ENCODE measurements at places on chromosomes 7 and 10. TPM values are rescaled to one million over a fixed set of nuclear protein-coding genes. Genes with fewer than 3 reads are reported as not detected.

- H3K4me3 ChIP-seq, result no peak overlapping the region
- no peaks in the 10 kb centered on the region for H3K4me1 ChIP-seq
- H3K27me3 ChIP-seq, result no peaks in the 10 kb centered on the region
- ATAC-seq, result no peak
- H3K27ac ChIP-seq, result no peak overlapping the region
Measured at GRCh38 chr7:110356438-110356837, 734.5 kb upstream of the LRRN3 start.

DNA sequence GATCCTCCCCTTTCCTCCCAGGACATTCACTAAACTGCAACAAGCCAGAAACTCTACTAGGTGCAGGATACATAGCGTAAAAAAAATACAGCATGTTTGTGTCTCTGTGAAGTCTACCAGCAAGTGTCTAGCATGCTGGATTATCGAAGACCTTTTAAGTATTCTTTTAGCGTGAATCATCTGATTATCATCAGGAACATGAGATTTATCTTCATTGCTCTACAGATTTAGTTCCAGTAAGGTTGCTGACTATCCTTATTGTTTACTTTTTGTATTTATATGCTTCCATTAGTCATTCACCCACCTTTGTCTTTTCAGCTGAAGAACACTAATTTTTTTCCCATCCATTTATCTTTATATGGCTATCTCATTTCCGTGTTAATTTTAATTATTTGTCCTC lies 62.8 kb downstream of the PDZD8 start:
- no peaks in the 10 kb centered on the region for H3K36me3 ChIP-seq
- H3K27me3 ChIP-seq, result no peaks in the 10 kb centered on the region
- H3K4me1 ChIP-seq, result no peaks in the 10 kb centered on the region
- no peak for ATAC-seq
- H3K27ac ChIP-seq, result no peak overlapping the region

DNA sequence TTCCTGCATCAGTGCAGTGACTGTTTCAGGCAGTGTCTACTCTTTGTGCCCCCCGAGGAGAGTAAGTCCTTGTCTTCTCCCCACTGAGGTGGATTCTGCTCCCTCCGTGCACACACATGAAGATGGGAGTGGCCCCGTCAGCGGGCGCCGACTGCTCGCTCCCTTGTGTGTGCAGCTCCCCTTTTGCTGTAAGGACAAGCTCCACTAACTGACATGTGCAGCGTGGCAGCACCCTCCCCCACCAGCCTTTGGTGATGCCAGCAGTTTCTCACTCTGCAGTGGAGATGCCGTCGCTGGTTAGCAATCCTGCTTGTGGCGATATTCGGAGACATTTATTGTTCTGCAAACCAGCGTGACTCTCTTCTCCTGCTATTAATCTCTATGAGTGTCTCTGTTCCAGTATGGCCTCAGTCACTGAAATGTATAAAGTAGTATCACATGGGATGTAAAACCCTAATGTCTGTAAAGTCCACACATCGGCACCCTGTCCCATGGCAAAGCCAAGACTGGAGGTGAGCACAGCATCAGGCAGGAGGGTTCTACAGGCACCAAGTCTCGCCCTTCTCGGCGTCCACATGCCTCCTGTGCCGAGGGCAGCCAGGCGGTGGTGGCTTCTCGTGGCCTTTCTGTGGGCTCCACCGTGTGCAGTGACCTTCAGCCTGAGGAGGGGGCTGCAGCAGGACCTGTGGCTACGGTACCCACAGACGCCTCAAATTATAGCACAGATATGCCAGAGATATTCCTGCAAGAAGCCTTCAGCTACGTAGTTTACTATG lies 202.7 kb downstream of the EBF3 start:
- no peaks in the 10 kb centered on the region for H3K27me3 ChIP-seq
- H3K36me3 ChIP-seq, result peaks cover 44% of the 10 kb centered on the region
- H3K4me1 ChIP-seq, result no peaks in the 10 kb centered on the region
- no peak overlapping the region for H3K27ac ChIP-seq
- H3K4me3 ChIP-seq, result no peak overlapping the region

GRCh38 chr10:88190540-88191235 lies 327.3 kb downstream of the PTEN start:
- H3K27me3 ChIP-seq, result no peaks in the 10 kb centered on the region
- no peaks in the 10 kb centered on the region for H3K36me3 ChIP-seq
- H3K4me1 ChIP-seq, result no peaks in the 10 kb centered on the region
- no peak for ATAC-seq

- H3K36me3 ChIP-seq, result peaks cover 45% of the 10 kb centered on the region
- ATAC-seq, result no peak
- no peak overlapping the region for H3K27ac ChIP-seq
- peaks cover 8% of the 10 kb centered on the region for H3K4me1 ChIP-seq
- no peaks in the 10 kb centered on the region for H3K27me3 ChIP-seq
Measured at GRCh38 chr10:100516847-100517246, 2.8 kb downstream of the SEC31B start.

- H3K27me3 ChIP-seq, result no peaks in the 10 kb centered on the region
- ATAC-seq, result peak; percentile 20
- H3K36me3 ChIP-seq, result no peaks in the 10 kb centered on the region
- peaks cover 17% of the 10 kb centered on the region for H3K4me1 ChIP-seq
- H3K4me3 ChIP-seq, result no peak overlapping the region
Measured at GRCh38 chr10:58755340-58755610, 242.6 kb downstream of the BICC1 start.

GRCh38 chr10:83564889-83565588 lies 574.3 kb upstream of the GHITM start:
- H3K27me3 ChIP-seq, result no peaks in the 10 kb centered on the region
- ATAC-seq, result no peak
- H3K4me1 ChIP-seq, result no peaks in the 10 kb centered on the region
- no peaks in the 10 kb centered on the region for H3K36me3 ChIP-seq

DNA sequence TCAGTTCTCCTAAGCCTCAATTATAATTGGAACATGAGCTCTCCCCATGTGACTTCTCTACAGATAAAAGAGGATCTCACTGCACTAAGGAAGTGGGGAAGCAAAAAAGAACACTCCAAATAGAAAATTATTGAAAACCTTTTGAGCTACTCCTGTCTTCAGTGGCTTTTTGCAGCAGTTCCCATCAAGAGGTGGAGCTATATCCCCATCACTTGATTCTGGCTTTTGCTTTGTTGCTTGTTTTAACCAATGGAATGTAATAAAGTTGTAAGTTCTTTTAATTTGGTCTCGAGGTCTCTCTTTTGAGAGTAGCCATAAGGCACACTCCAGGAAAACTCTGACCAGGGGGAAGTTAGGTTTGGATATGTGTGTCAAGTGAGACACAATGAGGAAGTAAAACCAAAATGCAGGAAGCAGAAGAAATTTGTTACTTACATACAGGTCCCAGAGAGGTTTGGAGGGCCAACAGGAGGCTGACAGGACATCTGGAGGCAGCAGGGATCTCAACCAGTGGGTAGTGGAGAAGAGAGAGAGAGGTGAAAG lies 569.4 kb downstream of the HTR7 start:
- no peaks in the 10 kb centered on the region for H3K4me1 ChIP-seq
- peak; percentile 58 for ATAC-seq
- H3K27me3 ChIP-seq, result no peaks in the 10 kb centered on the region
- no peak overlapping the region for H3K27ac ChIP-seq
- H3K36me3 ChIP-seq, result no peaks in the 10 kb centered on the region
- no peak overlapping the region for H3K4me3 ChIP-seq

- no peak overlapping the region for H3K4me3 ChIP-seq
- no peak for ATAC-seq
- no peak overlapping the region for H3K27ac ChIP-seq
- peaks cover 10% of the 10 kb centered on the region for H3K27me3 ChIP-seq
- H3K4me1 ChIP-seq, result no peaks in the 10 kb centered on the region
- H3K36me3 ChIP-seq, result no peaks in the 10 kb centered on the region
Measured at GRCh38 chr7:159154243-159154642, 9.6 kb upstream of the VIPR2 start.

GRCh38 chr7:28960071-28960840 lies 2.1 kb upstream of the TRIL start:
- H3K4me3 ChIP-seq, result no peak overlapping the region
- ATAC-seq, result no peak
- peaks cover 27% of the 10 kb centered on the region for H3K4me1 ChIP-seq
- H3K27ac ChIP-seq, result no peak overlapping the region
- H3K36me3 ChIP-seq, result no peaks in the 10 kb centered on the region
- H3K27me3 ChIP-seq, result peaks cover 34% of the 10 kb centered on the region

DNA sequence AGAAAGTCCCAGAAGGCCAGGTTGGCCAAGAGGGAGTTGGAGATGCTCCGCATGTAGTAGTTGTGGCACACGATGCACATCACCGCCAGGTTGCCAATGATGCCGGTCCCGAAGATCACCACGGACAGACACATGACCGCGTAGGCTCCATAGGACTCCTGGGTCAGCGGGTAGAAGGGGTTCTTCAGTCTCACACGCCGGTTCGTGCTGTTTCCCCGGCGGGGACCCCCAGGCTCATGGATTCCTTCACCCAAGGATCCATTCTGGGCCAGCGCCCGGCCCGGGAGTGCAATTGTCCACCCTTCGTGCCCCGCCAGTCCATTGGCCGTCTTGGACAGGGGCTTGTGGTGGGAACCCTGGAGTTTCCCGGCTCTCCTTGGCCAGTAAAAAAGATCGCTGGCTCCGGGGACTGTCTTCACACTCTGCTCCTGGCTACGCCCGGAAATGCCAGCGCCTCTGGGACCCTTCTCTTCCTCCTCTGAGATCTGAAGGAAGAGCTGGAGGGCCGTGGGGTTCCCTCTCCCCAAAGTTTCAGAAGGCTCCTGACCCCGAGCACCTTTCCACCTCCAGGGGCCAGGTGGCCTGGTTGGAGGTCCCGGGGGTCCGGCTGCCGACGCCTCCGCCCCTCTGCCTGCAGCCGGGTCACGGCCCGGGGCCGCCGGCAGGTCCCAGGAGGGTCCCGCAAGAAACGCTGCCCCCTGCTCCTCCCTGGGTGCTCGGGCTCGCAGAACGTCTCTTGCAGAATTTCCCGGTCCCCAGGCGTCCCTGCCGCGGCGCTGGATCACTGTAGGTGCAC lies 1.3 kb downstream of the GPR37 start:
- ATAC-seq, result no peak
- peak overlapping the region; percentile 79 for H3K27ac ChIP-seq
- peaks cover 37% of the 10 kb centered on the region for H3K4me1 ChIP-seq
- peak overlapping the region; percentile 66 for H3K4me3 ChIP-seq

- ATAC-seq, result no peak
- no peak overlapping the region for H3K27ac ChIP-seq
- H3K27me3 ChIP-seq, result peaks cover 12% of the 10 kb centered on the region
- H3K4me3 ChIP-seq, result no peak overlapping the region
- H3K36me3 ChIP-seq, result no peaks in the 10 kb centered on the region
- H3K4me1 ChIP-seq, result no peaks in the 10 kb centered on the region
Measured at GRCh38 chr7:98719396-98719795, 102.3 kb downstream of the NPTX2 start.

GRCh38 chr10:124991835-124992234 lies 49.9 kb downstream of the ZRANB1 start:
- ATAC-seq, result no peak
- H3K27me3 ChIP-seq, result no peaks in the 10 kb centered on the region
- H3K36me3 ChIP-seq, result no peaks in the 10 kb centered on the region
- no peak overlapping the region for H3K4me3 ChIP-seq
- peak overlapping the region; percentile 57 for H3K27ac ChIP-seq

GRCh38 chr10:75043256-75044131 lies 68.0 kb upstream of the SAMD8 start:
- no peak overlapping the region for H3K4me3 ChIP-seq
- H3K4me1 ChIP-seq, result peaks cover 3% of the 10 kb centered on the region

- no peak overlapping the region for H3K4me3 ChIP-seq
- no peaks in the 10 kb centered on the region for H3K36me3 ChIP-seq
- ATAC-seq, result no peak
- H3K27me3 ChIP-seq, result no peaks in the 10 kb centered on the region
Measured at GRCh38 chr10:23529625-23530024, 90.8 kb downstream of the OTUD1 start.

- no peaks in the 10 kb centered on the region for H3K36me3 ChIP-seq
- H3K4me1 ChIP-seq, result no peaks in the 10 kb centered on the region
- no peak for ATAC-seq
- H3K4me3 ChIP-seq, result no peak overlapping the region
Measured at GRCh38 chr10:128103229-128103714, 23.0 kb downstream of the MKI67 start.

DNA sequence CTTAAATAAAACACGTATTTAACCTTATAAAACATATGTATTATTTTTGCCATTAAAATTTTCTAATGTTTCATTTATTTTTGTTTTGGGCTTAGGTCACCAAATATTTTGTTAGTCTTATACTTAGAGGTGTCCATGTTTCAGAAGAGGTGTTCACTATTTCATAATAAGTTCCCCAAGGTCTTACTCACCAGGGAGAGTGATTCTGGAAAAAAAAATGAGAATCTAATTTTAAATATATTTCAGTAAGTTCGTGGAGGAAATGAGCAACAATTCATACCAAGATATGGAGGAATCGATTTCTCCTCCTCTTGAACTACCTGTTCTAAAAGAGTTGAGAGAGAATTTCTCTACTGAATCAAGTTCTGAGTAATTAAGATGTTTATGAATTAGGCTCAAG lies 271.6 kb upstream of the SLC26A5 start:
- H3K27me3 ChIP-seq, result no peaks in the 10 kb centered on the region
- H3K36me3 ChIP-seq, result no peaks in the 10 kb centered on the region
- H3K4me1 ChIP-seq, result no peaks in the 10 kb centered on the region
- H3K27ac ChIP-seq, result no peak overlapping the region
- H3K4me3 ChIP-seq, result no peak overlapping the region
- no peak for ATAC-seq

GRCh38 chr10:47442351-47442750 lies 41.6 kb downstream of the ANXA8 start:
- no peaks in the 10 kb centered on the region for H3K36me3 ChIP-seq
- H3K27me3 ChIP-seq, result peaks cover 19% of the 10 kb centered on the region
- no peak overlapping the region for H3K27ac ChIP-seq
- no peak overlapping the region for H3K4me3 ChIP-seq

- H3K4me3 ChIP-seq, result no peak overlapping the region
- H3K27me3 ChIP-seq, result no peaks in the 10 kb centered on the region
- no peak for ATAC-seq
- no peaks in the 10 kb centered on the region for H3K36me3 ChIP-seq
- H3K4me1 ChIP-seq, result no peaks in the 10 kb centered on the region
- no peak overlapping the region for H3K27ac ChIP-seq
Measured at GRCh38 chr7:56570968-56571367, 454.8 kb upstream of the NUPR2 start.

- H3K4me1 ChIP-seq, result peaks cover 6% of the 10 kb centered on the region
- no peaks in the 10 kb centered on the region for H3K36me3 ChIP-seq
Measured at GRCh38 chr10:84269162-84269561, 24.3 kb downstream of the RGR start.

The TEX36 gene
- not detected for total RNA-seq

The SSBP1 gene
- 138 TPM for total RNA-seq

The WNT8B gene
- total RNA-seq, result not detected

The GCK gene
- total RNA-seq, result 4.2 TPM

The SLC26A4 gene
- 2.2 TPM for total RNA-seq

The PHKG1 gene
- total RNA-seq, result 1.9 TPM

The CLDN3 gene
- not detected for total RNA-seq

The EBLN1 gene
- not detected for total RNA-seq

The NPC1L1 gene
- total RNA-seq, result 0.08 TPM

The DGKB gene
- total RNA-seq, result 19.9 TPM

The TACC2 gene
- 63.2 TPM for total RNA-seq

The ZNF425 gene
- total RNA-seq, result 2.4 TPM
